Activated CD4-positive, alpha-beta T cell treated with anti-CD3 and anti-CD28 coated beads for 4 hours (primary cell): ENCODE measurements at places on chromosomes 4 and X.

GRCh38 chr4:173528378-173529321 lies 1.4 kb downstream of the HAND2 start:
- no peak for DNase-seq

GRCh38 chrX:1598876-1599790 lies 7.7 kb downstream of the AKAP17A start:
- DNase-seq, result no peak

GRCh38 chr4:6548201-6548881 lies 26.6 kb upstream of the MAN2B2 start:
- DNase-seq, result no peak

- no peak for DNase-seq
Observed at GRCh38 chr4:132344924-132345828, 803.9 kb upstream of the PCDH10 start.

- no peak for DNase-seq
Observed at GRCh38 chr4:181200076-181200475, 1043.1 kb upstream of the TENM3 start.

- DNase-seq, result no peak
Observed at GRCh38 chr4:40718586-40718985, 31.2 kb upstream of the NSUN7 start.

GRCh38 chr4:76607846-76608245 lies 172.8 kb downstream of the SHROOM3 start:
- DNase-seq, result no peak

DNA sequence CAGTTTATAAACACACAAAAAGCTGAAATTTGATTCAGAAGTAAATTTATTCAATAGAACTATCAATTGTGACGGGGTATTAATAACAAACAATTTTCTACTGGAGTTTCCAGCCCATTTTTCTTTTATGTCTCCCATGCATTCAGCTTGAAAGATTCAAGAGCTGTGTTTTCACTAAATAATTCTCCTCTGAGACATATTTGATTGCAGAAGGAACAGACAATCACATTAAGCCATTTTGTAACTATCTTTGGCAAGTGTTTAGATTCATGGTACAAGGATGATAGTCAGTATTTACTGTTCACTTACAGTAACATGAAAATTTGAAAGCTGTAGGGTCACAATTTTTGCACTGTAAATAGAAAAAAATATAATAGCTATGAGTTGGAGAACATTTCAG lies 198.4 kb upstream of the TACR3 start:
- DNase-seq, result no peak

GRCh38 chrX:49842621-49843020 lies 13.5 kb downstream of the PAGE4 start:
- no peak for DNase-seq

GRCh38 chrX:39175418-39176057 lies 374.3 kb downstream of the MID1IP1 start:
- no peak for DNase-seq

GRCh38 chrX:68789966-68790365 lies 38.9 kb upstream of the EFNB1 start:
- DNase-seq, result no peak

GRCh38 chrX:71198066-71198465 lies 25.0 kb upstream of the GJB1 start:
- no peak for DNase-seq

DNA sequence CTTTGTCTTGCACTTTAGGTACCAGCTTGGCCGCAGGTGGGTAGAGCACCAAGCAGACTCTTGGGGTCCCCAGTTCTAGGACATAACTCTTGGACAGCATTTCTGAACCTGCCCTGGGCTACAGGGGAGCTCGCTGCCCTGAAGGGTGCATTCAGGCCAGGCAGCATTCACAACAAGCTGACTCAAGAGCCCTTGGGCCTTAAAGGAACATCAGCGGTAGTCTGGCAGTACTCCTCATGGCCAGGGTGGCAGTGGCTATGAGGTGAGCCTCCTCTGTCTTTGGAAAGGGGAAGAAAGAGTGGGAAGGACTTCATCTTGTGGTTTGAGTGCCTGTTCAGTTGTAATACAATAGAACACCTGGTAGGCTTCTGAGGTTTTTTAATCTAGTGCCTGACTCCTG lies 24.8 kb upstream of the SMARCA5 start:
- DNase-seq, result no peak

DNA sequence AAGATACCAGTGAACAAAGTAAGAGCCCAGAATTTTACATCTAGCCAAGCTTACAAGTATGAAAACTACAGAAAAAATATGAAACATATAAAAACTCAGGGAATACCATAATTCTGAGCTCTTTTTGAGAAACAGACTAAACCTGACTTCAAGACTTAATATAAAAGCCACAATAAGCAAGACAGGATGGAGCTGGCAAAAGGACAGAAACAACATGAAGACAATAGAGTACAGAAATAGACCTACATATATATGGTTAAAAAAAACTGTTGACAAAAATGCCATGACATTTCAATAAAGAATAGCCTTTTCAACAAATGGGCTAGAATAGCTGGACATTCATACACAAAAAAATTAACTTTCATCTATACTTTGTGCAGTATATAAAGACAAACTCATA lies 49.4 kb downstream of the UBA6 start:
- no peak for DNase-seq

GRCh38 chr4:112296949-112297880 lies at the start of gene ALPK1:
Gene ALPK1 (plus strand): TSS chr4:112297369.
- DNase-seq, result no peak

DNA sequence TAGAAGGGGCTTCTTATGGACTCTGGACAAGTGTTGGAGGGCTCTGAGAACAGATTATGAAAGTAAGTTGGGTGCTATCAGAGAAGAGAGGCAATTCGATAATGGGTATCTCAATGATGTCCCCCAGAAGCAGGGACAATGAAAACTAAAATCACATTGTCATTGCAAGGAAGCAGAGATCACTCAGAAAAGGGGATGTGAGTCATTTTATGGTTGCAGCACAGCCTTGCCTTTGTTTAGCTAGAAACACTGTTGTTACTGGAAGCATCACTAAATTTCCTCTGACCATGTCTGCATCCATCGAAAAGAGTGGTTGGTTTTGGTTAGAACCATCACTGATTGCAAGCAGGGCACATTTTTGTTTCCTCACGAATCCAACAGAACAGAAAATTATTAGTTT lies 246.8 kb upstream of the NWD2 start:
- DNase-seq, result no peak

- DNase-seq, result no peak
Observed at GRCh38 chr4:129531253-129531652, 435.3 kb downstream of the C4orf33 start.

DNA sequence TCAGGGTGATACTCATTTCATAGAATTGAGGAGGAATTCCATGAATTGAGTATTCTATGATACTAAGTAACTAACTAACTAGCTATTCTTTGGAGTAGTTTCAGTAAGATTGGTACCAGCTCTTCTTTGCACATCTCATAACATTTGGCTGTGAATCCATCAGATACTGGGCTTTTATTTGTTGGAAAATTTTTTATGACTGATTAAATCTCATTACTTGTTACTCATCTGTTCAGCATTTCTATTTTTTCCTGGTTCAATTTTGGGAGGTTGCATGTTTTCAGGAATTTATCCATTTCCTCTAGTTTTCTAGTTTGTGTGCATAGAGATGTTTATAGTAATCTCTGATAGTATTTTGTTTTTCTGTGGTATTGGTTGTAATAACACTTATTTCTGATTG lies 70.8 kb upstream of the FREM3 start:
- no peak for DNase-seq

GRCh38 chrX:153449368-153450113 lies 3.7 kb upstream of the TREX2 start:
- DNase-seq, result no peak

DNA sequence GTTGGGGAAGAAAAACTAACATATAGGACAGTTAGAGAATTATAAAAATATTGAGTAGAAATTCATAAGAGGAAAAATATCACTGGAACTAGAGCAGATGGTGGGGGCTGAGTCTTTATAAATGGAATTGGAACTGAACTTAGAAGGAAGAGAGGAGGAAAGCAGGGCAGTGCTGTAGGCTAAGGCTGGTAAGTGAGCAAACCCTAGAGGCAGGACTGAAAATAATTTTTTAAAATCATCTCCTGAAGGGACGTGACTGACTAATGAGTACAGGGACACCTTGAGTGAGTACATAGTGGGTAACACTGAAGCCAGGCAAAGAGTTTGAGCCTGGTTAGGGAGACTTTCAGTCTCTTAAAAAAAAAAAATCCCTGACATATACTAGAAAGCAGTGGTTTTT lies 63.3 kb downstream of the GALNT7 start:
- no peak for DNase-seq

DNA sequence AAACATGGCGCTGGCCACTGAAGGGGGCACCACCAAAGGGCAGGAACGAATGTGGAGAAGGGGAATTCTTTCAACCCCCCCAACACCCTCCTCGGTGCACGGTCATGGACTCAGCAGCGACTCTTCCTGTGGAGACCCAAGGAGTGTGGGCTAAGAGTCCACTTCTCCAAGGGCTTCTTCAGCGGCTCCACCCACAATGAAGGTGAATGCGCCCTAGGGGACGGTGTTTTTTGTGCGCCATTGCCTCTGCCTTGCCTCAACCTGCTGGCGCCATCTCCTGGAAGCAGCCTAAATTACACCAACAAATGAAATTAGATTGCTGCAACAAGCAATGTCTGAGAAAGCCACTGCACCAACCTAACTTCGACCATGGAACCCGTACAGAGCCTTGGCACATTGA lies 169.2 kb upstream of the MAGEB18 start:
- no peak for DNase-seq

- no peak for DNase-seq
Observed at GRCh38 chr4:1415681-1415981, 9.4 kb upstream of the NKX1-1 start.

- no peak for DNase-seq
Observed at GRCh38 chr4:5051278-5052203, at the start of gene STK32B. Gene STK32B (plus strand): TSS chr4:5051480.

- DNase-seq, result no peak
Observed at GRCh38 chr4:106269711-106270110, 46.3 kb downstream of the TBCK start.

DNA sequence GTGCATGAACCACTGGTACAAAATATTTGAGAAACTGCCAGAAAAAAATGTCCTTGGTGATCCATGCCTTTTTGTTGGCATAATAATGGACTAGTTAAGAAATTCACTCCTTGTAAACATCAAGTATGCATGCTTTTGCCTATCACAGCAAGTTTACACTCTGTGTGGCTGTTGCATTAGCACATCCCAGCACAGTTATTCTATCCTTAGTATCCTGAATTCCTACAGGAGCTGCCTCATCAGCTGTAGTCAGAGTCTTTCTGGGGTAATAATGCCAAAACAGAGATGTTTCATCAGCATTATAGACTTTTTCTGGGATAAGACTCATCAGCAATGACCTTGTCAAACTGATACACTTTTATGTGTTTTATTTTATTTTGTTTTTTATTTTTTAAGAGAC lies 82.8 kb downstream of the CHIC2 start:
- DNase-seq, result no peak

GRCh38 chr4:110904435-110905065 lies 281.7 kb upstream of the PITX2 start:
- no peak for DNase-seq

- no peak for DNase-seq
Observed at GRCh38 chr4:156676116-156676851, 295.3 kb downstream of the PDGFC start.

- no peak for DNase-seq
Observed at GRCh38 chrX:19660604-19661255, 145.4 kb upstream of the MAP3K15 start.
